ENCODE measurements at places on chromosomes 2 and 18. TPM values are rescaled to one million over a fixed set of nuclear protein-coding genes. Genes with fewer than 3 reads are reported as not detected.
A peak's percentile ranks its signal among the peaks of the same experiment; 100 is the strongest.

- DNase-seq: no peak
These were observed 584.0 kb downstream of the LRRTM4 start for GRCh38 chr2:76938153-76938552.

Gene C1QL2
- not detected for total RNA-seq

DNA sequence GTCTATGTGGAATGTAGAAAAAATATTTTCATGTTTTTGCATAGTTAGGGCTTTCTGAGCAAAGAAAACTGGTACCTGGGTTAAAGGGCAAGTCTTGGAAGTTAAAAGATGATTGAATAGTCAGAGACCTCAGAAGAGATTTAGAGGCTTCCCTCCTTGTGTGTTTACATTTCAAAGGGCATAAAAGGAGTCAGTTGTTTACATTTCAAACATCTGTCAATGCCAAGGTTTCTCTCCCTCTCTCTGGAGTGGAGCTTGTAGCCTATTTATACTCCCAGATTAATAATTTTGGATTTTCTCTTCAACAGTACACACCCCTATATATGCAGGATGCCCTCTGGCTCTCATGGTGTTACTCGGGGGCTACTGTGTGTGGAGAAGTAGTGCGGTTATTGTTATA is 8.6 kb downstream of the M1AP start:
- no peak for DNase-seq

DNA sequence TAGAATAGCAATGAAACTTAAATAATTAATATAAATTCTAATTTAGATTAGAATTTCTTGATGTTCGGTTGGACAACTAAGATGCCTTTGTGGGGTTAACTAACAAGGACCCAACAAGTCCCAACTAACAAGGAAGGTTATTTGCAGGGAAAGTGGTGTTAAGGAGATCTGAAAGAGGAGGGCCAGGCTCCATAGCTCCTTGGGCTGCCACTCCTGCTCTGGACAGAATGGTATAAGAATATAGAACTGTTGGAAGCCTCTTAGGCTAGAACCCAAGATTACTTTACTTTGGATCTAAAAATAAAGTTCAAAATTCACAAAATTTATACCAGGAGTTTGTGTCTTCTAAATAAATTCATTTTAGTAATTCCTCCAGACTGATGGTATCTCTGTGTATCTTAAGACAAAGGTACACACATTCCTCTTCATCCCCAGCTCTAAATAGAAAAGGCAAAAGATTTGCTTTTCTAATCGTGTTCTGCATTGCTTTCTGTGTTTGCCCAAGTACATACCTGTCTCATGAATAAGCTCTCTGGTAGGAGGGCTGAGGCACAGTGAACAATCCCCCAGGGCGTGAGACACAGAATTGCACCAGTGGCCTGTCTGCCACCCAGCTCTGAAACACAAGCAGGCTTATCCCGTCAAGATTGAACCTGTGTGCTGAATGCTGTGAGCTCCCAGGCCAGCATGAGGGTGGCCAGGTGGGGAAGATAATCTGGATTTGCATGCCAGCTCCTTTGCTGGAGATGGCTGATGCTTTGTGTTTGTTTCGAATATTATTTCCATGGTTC is 176.0 kb downstream of the ACKR3 start:
- no peak for DNase-seq

DNA sequence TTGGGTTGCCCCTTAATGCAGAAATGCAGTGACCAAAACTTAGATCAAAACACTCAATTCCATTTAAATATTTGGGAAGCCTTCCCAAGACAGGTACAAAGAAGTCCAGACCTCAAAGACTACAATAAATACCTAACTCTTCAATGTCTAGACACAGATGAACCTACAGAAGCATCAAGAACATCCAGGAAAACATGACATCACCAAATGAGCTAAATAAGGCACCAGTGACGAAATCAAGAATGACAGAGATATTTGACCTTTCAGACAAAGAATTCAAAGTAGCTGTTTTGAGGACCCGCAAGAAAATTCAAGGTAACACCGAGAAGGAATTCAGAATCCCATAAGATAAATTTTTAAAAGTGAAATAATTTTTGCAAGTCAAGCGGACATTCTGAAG is 140.2 kb downstream of the XIRP2 start:
- no peak for DNase-seq

GRCh38 chr2:190202018-190202417 is 117.6 kb downstream of the HIBCH start:
- DNase-seq: no peak

- no peak for DNase-seq
These were observed 278.7 kb downstream of the BCL2 start for GRCh38 chr18:63040788-63041410.

DNA sequence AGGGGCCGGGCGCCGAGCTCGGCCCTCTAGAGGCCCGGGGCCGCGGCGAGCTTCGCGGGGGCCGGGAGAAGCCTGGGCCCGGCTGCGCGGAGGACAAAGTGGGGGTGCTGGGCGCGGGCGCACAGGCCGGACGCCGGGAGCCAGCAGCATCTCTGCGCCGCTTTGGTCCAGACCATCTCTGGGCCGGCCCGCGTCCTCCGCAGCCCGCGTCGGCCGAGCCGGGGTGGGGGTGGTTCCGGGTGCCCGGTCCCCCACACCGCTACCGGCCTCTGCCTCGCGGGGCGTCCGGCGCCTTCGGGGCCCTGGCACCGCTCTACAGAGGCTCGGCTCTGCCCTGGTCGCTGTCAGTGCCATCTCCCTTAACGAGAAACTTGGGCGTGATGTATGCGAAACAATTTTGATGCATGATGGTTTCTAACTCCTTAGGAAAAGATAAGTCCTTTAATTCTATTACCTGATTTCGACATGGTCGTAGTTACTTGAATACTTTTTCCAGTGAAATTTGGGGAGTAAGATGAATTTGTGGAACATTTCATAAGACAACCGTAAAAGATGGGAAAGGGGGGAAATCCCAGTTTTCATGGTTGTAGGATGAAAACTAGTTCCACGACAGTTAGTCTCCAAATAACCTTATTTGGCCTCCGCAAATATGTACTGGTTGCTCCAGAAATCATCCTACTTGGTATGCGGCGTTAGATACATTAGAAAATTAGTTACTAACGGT is 562 bp downstream of the TWSG1 start:
- DNase-seq: no peak

Gene LMAN1
- 73.7 TPM for total RNA-seq

- DNase-seq: no peak
These were observed 29.3 kb upstream of the SOS1 start for GRCh38 chr2:39150102-39150562.

GRCh38 chr18:26497866-26498265 is 50.5 kb downstream of the KCTD1 start:
- no peak for DNase-seq

Gene MROH2A
- total RNA-seq: not detected

DNA sequence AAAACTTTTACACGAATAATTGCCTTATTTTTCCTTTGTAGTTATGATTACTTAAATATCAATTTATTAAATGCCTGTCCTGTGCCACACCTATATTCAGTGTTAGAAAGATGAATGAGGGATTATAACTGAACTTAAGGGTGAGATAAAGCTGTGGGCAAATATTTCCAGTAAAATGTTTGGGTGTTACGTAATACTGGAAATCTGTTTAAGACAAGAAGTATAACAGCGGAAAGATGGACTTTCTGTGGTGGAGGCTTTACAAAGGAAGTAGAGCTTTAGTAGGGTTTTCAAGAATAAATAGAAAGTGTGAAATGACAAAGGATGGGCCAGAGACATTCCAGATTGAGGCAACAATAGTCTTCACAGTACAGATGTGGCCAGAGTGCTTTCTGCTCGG is 927.0 kb downstream of the DPP10 start:
- no peak for DNase-seq

Gene GALR1
- total RNA-seq: not detected

Gene RGPD3
- total RNA-seq: 0.15 TPM

DNA sequence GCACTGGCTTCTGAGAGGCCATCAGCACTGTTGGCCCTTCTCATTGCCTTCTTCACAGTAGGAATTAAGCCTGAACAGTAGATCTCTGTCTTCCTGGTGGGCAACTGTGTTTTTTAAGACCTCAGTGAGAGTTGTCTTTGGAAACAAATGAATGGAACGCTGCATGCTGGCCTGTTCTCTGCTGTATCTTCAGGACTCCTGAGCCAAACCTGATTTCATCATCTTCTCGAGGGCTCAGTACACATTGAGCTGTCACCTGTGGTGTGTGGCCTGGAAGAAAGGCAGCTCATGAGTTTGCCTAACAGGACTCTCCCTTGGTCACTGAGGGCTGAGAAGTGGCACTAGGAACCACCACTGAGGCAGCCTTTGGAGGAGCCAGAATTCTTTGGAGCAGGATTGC is 39.7 kb downstream of the SH3RF3 start:
- no peak for DNase-seq

Gene ZNF396
- 1.3 TPM for total RNA-seq

DNA sequence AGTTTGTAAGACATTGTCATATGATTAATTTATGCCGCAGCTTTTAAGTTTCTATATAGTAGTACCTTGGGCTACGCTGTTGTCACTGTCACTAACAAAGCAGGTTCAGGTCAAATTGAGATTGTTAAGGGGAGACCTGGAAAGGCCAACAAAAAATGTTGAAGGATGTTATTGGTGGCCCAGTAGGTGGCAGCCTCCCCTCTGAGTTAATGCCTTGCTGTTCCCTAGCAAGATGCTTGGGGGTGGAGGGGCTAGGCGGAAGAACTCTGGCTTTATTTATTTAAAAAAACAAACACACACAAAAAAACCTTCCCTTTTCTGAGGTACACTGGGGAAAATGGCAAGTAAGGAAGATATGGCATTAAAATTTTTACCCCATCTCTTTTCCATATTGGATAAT is 128.3 kb upstream of the ATP5MC3 start:
- DNase-seq: peak; percentile 16

- DNase-seq: no peak
These were observed 250.6 kb downstream of the EIPR1 start for GRCh38 chr2:3126911-3127621.

Gene SEC11C
- total RNA-seq: 42.2 TPM

Gene CENPA
- 45.8 TPM for total RNA-seq

Gene SERPINB10
- not detected for total RNA-seq

Gene INHA
- not detected for total RNA-seq

DNA sequence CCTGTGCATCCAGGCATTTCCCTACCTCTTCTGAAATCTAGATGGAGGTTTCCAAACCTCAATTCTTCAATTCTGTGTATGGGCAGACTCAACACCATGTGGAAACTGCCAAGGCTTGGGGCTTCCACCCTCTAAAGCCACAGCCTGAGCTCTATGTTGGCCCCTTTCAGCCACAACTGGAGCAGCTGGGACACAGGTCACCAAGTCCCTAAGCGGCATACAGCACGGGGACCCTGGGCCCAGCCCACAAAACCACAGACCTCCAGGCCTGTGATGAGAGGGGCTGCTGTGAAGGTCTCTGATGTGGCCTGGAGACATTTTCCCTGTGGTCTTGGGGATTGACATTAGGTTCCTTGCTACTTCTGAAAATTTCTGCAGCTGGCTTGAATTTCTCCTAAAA is 255.4 kb downstream of the TDRD15 start:
- no peak for DNase-seq

- peak; percentile 71 for DNase-seq
These were observed 117.3 kb downstream of the LPIN1 start for GRCh38 chr2:11863513-11864328.
